ENCODE measurements at places on chromosomes 7 and 10. TPM values are rescaled to one million over a fixed set of nuclear protein-coding genes. Genes with fewer than 3 reads are reported as not detected.
A peak's percentile ranks its signal among the peaks of the same experiment; 100 is the strongest.

DNA sequence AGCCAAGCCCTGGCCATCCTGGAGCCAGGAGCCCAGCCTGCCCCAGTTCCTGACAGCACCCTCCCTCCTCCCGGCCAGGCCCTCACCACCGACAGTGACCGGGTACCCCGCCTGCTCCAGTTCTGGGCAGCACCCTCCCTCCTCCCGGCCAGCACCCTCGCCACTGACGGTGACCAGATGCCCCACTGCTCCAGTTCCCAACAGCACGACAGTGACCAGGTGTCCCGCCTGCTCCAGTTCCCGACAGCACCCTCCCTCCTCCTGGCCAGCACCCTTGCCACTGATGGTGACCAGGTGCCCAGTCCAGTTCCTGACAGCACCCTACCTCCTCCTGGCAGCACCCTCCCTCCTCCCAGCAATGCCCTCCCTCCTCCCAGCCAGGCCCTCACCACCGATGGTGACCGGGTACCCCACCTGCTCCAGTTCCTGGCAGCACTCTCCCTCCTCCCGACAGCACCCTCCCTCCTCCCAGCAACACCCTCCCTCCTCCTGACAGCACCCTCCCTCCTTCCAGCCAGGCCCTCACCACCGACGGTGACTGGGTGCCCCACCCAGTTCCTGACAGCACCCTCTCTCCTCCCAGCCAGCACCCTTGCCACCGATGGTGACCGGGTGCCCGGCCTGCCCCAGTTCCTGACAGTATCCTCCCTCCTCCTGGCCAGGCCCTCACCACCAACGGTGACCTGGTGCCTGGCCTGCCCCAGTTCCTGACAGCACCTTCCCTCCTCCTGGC is 40.3 kb downstream of the VIPR2 start:
- no peak for DNase-seq

DNA sequence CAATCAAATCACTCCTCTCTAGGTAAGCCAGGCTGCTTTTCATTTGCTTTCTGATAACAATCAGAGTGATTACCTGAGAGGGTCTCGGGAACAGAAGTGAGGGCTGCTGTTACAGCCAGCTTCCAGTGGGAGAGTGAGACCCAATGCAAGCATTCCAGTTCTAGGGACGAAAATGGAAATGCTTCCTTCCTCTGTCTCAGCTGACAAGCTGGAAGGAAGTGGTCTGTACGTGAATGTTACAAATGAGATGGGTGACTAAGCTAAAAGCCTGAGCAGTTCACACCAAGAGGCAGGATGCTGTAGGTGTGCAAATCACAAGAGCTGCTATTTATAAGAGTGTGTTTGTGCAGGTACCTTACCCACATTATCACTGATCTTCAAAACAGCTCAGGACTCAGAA is 772.4 kb downstream of the GRID1 start:
- DNase-seq = no peak

GRCh38 chr10:104449391-104449790 is 95.8 kb downstream of the CFAP58 start:
- DNase-seq = no peak

DNA sequence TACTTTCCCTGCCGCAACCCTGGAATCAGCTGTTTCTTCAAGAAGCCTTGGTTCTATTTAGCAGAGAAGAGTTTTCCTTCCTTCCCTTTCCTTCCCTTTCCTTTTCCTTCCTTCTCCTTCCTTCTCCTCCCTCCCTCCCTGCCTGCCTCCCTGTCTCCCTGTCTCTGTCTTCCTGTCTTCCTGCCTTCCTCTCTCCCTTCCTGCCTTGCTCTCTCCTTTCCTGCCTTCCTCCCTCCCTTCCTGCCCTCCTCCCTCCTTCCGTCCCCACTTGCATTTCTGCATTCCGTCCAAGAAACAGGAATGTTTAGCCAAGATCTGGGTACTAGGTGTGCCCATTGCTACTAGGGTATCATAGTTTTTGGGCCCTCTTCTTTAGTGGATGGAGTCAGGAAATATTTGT is 21.9 kb downstream of the SND1 start:
- DNase-seq = peak; percentile 27

The TMEM236 gene
- total RNA-seq = not detected

The ANKRD22 gene
- 6.2 TPM for total RNA-seq

The HOXA10 gene
- total RNA-seq = 46.1 TPM

The CALHM3 gene
- total RNA-seq = 4.1 TPM

The KLF14 gene
- total RNA-seq = not detected
